ENCODE measurements at places on chromosomes 3 and 15.

DNA sequence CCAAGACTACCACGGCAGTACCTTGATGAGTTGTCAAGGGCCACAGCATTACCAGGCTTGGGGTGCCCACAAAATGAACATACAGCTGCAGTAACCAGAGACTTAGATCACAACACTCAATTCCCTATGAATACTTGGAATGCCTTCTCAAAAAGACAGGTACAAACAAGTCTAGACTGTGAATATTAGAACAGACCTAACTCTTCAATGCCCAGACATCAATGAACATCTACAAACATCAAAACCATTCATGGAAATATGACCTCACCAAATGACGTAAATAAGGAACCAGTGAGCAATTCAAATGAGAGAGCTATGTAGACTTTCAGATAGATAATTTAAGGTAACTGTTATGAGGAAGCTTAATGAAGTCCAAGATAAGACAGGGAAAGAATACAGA lies 185.1 kb upstream of the POU1F1 start:
- ATAC-seq: no peak

GRCh38 chr3:172298247-172298646 lies 150.0 kb downstream of the GHSR start:
- ATAC-seq: no peak

DNA sequence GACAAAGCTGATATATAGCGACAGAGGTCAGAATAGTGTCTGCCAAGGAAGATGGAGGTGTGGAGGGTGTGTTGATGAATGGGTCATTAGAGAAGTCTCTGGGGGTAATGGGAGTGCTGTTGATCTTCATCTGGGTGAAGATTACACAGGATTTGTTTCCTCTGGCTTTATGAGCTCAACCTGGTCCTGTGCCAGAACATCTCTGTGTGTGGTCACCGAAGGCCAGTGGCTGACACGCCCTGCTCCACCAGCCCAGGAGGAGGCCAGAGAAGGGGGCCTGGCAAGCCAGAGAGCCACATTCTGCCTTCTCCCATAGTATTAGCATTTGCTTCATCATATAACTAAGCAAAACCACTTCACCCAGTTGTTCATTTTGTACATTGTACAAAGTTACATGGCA lies 121.1 kb downstream of the ZNF621 start:
- ATAC-seq: peak; percentile 85

- no peak for ATAC-seq
Measured at GRCh38 chr15:37682304-37682703, 252.1 kb upstream of the TMCO5A start.

GRCh38 chr3:25046911-25047771 lies 380.9 kb upstream of the RARB start:
- no peak for ATAC-seq

GRCh38 chr3:173135059-173135458 lies 6.0 kb downstream of the SPATA16 start:
- no peak for ATAC-seq

DNA sequence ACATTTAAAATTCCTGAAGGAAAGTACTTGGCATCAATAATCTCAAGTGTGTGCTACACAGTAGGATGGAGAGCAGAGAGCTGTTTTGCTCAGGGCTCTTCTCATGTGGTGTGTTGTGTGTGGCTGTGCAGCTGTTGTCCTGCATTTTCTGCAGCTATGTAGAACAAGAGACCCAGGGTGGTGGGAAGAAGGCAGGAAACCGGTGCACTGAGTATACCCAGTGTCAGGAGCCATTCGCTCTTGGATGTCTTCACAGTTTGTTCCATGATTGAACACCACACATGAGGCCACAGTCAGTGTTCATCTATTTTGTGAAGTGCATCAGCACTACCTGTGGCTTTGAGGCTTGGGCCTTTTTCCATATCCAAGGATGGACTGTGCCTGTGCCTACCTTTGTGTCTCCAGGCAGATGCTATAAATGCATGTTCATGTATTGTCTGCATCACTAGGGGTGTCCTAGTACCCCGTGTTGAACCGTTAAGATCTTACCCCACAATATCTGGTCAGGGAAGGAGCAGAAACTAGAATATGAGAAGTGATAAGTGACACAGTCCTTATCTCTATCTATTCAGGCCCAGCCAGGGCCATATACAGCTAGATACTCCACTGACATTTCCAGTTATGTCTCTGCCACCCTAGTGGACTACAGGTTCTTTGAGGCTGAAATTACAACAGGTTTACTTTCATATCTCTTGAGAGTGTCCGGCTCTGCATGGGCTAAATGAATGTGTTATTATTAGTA lies 194.3 kb downstream of the NR2F2 start:
- ATAC-seq: no peak

DNA sequence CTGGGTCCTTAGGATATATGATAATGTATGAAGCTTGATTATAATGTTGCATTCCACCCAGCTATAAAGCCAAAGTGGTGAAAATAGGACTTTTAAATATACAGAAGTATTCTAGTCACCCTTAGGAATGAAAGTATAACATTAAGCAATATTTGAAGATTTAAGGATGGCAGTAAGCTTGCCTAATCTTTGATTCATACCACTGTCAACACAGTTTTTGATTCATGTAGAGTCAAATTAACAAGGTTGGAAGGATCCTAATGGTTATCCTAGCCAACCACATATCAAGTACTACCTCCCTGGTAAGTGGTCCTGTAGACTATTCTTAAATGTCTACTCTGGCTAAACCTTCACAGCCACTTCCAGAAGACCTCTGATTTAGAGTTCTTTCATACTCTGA lies 18.6 kb downstream of the ARIH1 start:
- ATAC-seq: no peak

- ATAC-seq: no peak
Measured at GRCh38 chr15:69386284-69386683, 27.9 kb upstream of the KIF23 start.

DNA sequence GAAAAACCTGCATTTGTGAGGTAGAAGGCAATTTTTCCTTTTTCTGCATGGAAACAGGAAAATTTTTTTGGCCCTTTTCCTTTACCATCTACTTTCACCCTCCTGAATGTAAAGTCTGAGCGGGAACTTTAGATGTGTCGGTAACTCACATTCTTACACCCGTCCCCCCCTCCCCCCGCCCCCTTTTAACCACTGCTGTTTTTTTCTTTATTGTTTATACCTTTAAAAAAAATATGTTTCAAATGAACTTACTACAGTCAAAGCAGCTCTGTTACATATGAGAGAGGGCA lies 487 bp upstream of the HES1 start:
- no peak for ATAC-seq

DNA sequence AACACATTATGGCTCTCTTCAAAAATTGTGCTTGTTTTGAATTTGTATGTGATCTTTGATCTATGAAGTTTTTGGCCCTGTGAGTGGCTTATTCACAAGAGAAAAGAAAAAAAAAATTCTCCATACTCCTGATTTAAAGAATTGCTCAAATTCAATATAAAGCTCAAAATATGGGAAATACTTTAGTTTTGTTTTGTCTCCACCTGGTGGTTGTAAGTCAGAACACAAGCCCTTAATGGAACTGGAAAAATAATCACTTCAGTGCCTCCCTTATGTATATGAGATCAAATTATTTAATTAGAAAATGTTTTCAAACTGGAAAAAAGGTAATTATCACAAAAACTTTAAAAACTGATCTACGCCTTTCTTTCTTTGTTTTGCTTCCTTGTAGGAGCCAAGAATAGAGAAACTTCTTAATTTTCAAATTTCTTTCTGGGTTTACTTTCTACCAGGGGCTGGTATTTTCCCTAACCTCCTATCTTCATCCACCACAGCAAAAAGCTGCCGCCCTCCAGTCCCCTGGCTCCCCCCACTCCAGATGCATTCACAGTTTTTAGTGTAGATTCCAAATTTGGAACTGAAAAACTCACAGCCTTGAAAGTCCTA lies 50.6 kb downstream of the SERP1 start:
- ATAC-seq: peak; percentile 37

DNA sequence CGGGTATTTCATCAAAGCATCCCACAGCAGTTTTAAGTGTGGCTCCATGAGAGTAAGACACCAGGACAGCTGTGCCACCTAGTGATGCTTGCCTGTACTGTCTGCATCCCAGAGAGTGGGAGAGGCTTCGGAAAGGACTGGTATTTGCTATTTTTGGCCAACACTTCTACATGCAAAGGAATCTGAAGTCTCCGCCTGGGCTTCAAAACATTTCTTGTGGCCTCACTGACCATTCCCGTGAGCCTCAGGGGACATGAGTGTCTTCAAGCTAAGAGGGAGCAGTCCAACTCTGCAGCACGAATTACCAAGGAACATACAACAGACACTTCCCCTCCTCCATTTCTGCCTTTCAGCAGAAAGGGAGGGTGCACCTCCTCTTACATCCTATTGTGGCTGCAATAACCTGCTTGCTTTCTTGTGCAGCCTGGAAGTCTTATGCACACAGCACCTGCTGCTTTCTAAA lies 177.5 kb downstream of the RORA start:
- peak; percentile 87 for ATAC-seq

GRCh38 chr15:51837792-51838251 lies 8.4 kb downstream of the TMOD3 start:
- peak; percentile 89 for ATAC-seq

DNA sequence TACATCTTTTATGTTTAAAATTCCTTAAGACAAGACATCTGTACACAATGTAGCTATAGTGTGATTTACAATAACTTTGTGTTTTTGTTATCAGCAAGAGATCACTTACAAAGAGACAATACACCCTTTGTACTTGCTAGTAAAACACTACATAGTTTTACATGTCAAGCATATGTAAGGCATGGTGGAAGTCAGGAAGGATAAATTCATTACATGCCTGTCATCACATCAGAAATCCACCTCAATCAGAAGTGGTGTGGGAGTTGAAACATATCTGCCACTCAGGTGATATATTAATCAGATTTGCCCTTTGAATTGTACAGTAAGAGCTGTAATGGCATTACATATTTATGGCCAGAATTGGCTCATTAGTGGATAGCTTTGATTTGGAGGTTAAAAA lies 95.5 kb downstream of the MBNL1 start:
- no peak for ATAC-seq

DNA sequence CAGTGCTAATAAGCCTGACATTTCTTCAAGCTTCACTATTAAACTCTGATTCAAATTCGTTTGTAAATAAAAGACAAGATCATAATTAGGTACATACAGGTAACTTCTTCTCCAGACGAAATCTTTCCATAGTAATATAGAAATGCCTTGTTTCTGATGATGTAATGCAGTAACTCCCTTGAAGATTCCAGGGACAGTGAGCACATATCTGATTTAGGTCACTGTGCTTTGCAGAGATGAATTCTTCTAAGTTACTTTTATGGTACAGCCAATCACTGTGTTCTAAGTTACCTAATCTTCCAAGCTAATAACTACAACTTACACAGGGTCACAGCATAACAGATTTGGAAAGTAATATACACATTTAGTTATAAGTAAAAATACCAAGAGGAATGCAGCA lies 27.6 kb downstream of the SLC4A7 start:
- ATAC-seq: no peak

GRCh38 chr3:15800327-15800726 lies 2.5 kb upstream of the ANKRD28 start:
- no peak for ATAC-seq

- ATAC-seq: no peak
Measured at GRCh38 chr15:72365844-72366243, 10.0 kb downstream of the HEXA start.

DNA sequence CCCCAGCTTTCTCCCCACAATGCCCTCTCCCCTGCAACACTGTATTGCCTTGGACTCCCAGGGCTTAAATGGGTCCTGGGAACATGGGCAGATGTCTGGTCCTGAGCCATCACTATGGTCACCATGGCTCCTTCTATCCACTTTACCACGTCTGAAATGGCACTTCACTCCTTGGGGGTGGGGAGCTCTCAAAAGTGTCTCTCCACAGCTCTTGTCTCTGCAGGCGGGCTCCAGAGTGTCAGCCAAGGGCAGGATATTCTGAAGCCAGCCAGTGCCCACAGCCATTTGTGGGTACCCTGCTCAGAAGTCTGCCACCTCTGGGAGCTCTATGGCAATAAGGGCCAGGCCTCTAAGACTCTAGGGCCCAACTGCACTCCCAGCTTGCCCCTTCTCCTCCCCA lies 163.9 kb downstream of the PPM1L start:
- no peak for ATAC-seq

DNA sequence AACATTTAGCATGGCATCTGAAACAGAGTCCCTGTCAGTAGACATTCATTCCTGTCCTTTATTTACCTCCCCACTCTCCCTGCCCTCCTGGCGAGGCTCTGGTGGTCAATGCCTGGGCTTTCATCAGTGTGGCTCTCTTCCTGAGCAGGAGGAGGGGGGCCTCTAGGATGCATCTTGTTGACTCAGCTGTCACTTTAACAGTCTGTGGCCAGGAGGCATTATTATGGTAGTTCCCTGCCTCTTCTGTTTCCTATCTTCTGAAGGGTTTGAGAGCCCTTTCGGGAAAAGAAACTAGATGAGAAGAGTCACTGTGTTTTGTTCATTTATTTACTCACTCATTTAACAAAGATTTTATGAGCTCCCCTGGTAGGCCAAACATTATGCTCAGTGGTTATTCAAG lies 2.4 kb upstream of the PPP1R14D start:
- ATAC-seq: peak; percentile 70

GRCh38 chr3:18988614-18989229 lies 159.6 kb upstream of the KCNH8 start:
- peak; percentile 48 for ATAC-seq

- no peak for ATAC-seq
Measured at GRCh38 chr3:7518456-7518855, 657.5 kb downstream of the GRM7 start.

DNA sequence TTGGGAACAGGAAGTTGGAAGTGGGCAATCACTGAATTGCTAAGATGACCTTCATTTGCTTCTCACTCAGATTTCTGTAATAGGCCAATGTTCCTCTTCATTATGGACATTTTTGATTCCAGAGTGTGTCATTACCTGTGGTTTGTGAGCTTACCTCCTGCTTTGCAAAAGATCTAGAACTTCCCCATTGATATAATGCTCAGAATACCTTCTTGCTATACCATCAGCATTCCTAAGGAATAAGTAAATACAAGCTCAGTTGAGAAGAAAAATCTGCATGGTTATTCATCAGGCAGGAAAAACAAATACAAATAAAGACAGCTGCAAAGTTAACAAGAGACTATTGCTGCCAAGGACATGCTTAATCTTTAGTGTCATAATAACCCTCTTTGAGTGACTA lies 5.6 kb upstream of the RPL14 start:
- ATAC-seq: no peak

DNA sequence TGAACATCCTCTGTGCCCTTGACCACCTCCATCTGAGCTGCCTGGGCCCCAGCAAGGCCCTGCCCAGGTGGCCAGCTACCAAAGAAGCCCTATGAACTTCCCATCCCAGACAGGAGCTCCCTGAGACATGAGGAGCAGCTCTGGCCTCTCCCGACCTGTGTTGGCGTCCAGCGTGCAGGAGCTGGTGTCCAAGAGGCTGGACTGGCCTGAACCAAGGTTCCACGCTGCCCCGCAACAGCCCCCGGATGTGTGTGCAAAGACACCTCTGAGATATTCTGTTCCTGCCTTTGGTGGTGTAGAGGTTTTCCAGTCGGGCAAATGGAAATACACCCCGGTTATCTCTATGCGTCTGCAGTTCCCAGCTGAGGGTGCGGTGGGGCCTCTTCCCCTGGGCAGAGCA lies 42.1 kb downstream of the WNT7A start:
- ATAC-seq: no peak

All from motor neuron (in vitro differentiated cells).